HEK293T (cell line): ENCODE measurements at places on chromosomes 3 and 15.

GRCh38 chr3:134057654-134058110, 28.0 kb upstream of the SLCO2A1 start:
- no peak for DNase-seq

- DNase-seq: no peak
Observed at GRCh38 chr3:42228796-42229195, 37.2 kb downstream of the CCK start.

DNA sequence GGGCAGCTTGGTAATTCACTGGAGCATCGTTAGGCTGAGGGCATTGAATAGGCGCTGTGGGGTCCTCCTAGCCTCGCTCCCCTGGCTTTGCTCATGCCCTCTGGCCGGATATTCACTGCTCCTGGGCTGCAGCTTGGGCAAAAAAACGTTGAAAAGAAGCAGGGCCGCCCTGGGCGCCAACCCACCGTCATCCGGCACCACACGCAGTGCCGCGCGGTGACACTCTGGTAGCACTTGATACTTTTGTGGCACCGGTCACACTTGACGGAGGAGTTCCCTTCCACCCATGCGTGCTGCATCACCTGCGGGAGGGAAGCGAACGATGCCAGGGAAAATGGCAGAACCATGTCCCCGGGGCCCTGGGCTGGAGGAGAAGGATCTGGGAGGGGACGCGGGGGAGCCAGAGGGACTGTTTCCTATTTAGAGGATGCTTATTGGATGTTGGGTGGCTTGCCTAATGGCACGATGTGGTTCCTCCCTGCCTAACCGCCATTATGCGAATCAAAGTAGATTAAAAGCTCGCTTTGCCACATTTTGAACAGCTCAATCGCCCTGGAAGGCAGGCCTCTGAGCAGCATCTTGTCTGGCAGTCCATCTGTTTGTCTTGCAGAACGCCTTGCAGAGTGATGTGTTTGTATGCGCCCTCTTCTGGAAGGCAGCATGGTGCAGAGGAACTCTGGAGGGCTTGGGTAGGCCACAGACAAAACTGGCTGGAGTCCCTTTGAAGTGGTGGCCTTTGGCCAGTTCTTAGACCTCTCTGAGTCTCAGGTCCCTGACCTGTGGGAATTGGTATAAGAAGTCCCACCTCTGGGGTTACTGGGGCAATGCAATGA, 93.2 kb downstream of the DGKG start:
- DNase-seq: no peak

DNA sequence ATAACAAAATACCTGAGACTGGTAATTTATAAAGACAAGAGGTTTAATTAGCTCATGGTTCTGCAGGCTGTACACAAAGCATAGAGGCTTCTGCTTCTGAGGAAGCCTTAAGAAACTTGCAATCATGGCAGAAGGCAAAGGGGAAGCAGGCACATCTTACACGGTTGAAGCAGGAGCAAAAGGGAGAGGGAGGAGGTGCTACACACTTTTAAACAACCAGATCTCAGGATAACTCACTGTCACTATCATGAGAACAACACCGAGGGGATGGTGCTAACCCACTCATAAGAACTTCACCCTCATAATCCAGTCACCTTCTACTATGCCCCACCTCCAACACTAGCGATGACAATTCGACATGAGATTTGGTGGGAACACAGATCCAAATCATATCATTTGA, 54.4 kb downstream of the ATP8B4 start:
- DNase-seq: no peak

GRCh38 chr3:188727052-188727451, 444.7 kb upstream of the TPRG1 start:
- DNase-seq: no peak

DNA sequence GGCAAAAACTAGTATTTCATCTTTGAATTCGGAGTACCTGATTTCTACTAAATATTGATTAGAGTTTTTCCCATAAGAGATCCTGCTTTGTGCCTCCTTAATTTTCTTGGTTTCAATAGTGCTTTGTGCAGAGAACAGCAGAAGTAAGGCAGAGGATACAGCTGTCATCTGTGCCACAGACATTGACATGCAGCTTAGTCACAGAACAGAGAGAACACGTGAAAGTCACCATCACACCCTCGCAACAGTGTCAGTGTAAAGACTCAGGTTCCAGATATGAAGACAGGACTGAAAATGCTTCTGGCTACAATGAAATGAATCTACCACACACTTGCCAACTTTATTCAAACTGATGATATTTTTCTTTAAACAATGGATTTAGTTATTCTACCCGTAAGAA, 942.8 kb upstream of the CFAP20DC start:
- DNase-seq: no peak

DNA sequence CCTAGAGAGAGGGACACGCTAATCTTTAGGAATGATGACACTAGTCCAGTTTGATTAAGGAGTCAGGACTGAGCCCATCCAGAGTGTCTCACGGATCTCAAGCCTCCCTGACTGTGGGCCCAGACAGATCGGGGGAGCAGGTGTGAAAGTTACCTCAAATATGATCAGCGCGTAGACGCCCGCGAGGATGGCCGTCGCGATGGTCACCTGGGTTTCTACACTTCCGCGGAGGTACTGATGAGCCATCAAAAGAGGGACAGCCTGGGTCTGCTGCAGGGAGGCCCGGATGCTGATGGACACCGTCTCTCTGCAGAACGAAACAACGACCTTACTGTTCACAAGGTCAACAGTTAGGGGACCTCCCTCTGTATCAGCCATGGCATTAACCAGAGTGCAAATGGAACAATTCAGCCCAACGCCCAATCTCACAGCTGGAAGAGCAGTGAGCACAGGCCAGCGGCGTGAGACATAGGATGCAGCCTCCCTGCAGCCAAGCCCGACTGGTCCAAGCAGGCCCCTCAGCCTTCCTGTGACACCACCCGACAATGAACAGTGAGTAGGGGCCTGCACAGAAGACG, 84.4 kb downstream of the OCA2 start:
- DNase-seq: no peak

GRCh38 chr3:109927726-109928125, 590.4 kb upstream of the DPPA4 start:
- no peak for DNase-seq

- no peak for DNase-seq
Observed at GRCh38 chr15:51678096-51678495, 3.2 kb upstream of the SCG3 start.

GRCh38 chr3:180694321-180694720, 15.0 kb upstream of the CCDC39 start:
- no peak for DNase-seq

GRCh38 chr15:39056357-39056756, 491.7 kb upstream of the RASGRP1 start:
- DNase-seq: no peak

DNA sequence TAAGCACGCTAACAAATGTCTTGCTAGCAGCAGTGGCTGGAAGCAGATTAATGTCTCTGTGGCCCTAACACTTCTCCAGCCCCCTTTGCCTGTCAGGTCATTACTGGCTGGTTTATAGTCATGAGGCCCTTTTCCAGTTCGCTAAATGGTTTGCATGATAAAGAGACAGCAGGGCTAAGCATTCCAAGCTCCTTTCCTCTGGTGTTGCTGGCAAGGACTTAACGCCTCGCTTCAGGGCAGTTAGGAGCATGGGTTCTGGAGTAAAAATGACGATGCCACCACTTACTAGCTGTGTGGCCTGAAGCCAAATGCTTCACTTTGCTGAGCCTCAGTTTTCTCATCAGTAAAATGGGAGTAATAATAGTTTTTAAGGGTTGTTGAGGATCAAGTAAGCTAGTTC, 185.9 kb downstream of the MEGF11 start:
- no peak for DNase-seq

GRCh38 chr15:39473298-39473947, 107.5 kb upstream of the THBS1 start:
- no peak for DNase-seq

GRCh38 chr3:178275793-178276192, 260.4 kb upstream of the KCNMB2 start:
- no peak for DNase-seq

DNA sequence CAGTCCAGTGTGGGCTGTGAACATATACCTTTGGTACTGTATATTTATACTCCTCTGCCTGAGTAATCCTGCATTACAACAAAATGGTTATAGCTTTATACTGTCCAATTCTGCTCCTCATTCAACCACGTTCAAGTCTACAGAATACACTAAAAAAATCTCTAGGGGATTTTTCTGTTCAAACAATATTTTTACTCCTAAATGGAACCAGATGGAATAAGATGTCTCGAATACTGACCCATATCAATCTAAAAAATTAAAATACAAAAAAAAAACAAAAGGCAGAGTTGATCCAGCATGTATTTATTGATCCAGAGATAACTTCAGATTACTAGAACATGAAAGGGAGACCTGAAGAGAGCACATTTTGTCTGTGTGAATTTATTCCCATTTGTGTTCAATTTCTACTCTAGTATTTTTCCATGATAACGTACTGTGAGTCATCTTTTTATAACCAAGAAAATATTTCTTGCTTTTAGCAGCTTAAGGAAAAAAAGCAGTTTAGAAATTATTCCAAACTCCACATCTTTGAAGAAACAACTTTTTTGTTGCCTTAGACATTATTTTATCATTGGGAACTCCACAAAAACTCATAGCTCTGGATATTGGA, 910.7 kb downstream of the TBL1XR1 start:
- no peak for DNase-seq

- DNase-seq: no peak
Observed at GRCh38 chr3:83500422-83500821, 1458.4 kb upstream of the CADM2 start.

DNA sequence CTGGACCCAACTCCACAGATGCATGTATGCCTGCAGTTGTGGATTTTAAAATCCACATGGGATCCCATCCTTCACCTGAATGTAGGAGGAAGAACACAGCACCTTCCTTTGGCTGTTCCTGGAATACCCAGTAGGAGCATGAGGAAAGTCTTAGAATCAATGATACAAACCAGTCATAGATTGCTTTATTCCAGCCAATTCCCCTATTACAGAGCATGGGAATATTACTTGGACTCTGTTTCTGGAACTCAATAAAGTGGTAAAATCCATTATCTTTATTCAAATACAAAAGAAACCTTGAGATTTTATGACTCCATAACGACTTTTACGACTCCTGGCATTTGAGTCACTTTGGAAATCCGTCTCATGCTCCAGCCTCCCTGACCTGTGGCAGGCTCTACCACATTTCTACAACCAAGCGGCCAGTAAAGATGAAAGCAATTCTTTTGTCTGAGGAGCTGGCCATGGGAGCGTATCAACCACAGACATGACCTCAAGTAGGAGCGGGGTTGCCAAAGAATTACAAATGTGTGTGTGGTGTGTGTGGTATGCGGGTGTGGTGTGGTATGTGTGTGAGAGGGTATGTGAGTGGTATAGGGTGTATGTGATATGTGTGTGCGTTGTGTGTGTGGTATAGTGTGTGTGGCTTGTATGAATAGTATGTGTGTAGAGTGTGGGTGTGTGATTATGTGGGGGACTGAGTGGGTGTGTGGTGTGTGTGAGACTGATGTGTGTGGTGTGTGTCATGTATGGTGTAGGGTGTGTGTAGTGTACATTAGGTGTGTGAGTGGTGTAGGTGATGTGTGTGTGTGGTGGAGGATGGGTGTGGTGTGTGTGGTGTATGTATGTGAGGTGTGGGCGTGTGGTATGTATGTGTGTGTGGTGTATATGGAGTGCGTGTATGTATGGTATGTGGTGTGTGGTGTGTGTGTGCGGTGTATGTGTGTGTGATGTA, 40.0 kb downstream of the ARRDC4 start:
- no peak for DNase-seq

DNA sequence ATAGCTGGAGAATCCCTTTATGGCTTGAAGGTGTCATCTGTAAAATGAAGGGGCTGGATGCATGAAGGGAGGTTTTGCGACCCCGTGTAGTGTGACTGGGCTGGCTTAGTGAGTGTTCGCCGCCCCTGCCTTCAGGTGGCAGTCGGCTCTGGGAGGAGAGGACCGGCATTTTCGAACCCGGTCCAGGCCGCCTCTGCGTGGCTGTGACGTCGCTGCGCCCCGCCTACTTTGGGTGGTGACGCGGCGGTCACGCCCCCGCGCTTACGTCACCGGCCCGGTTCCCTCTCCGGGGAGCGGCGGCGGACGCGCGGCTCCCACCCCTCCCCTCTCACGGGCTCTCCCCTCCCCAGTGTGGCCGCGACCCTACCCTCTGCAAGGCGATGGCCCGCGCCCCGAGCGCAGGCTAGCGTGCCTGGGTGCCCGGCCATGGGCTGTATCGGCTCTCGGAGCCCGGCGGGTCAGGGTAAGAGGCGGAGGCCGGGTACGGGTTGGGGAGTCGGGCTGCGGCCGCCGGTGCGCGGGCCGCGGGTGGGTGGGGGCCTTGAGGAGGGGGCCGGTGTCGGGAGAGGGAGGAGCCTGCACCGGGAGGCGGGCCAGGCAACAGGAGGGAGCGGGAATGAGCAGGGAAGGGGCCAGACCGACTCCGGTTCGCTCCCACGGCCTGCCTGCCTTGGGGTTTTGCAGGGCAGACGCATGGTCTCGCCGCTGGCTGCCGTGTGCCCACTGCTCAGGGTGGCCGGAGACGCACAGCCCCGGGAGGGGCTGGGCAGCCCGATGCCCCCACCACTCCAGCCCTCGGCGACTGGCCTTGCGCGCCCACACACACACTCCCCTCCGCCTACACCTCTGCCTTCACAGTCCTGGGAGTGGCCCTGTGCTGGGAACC, 1.5 kb upstream of the FAM131A start:
- DNase-seq: peak; percentile 75

- no peak for DNase-seq
Observed at GRCh38 chr15:36622197-36622795, 42.9 kb downstream of the CDIN1 start.

DNA sequence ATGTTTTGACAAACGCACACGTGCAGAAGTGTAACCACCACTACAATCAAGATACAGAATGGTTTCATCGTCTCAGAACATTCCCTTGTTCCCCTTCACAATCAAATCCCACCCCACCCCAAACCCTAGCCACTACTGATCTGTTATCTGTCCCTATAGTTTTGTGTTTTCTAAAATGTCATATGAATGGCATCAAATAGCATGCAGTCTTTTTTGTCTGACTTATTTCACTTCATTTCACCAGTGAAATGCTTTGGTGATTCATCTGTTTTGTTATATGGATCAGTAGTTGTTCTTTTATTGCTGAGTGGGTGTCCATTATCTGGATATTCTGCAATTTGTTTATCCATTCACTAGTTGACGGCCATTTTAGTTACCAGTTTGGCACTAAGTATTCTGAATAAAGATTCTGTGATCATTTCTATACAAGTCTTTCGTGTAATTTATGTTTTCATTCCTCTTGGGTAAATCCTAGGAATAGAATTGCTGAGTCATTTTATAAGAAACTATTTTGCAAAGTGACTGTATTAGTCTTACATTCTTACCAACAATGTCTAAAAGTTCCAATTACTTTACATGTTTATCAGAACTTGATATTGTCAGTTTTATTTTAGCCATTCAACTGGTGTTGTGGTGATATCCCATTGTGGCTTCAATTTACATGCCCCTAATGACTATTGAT, 232.8 kb downstream of the CLSTN2 start:
- no peak for DNase-seq

GRCh38 chr3:179706233-179706632, 53.4 kb downstream of the USP13 start:
- DNase-seq: no peak

GRCh38 chr3:148238421-148238821, 459.3 kb upstream of the AGTR1 start:
- DNase-seq: no peak

- DNase-seq: no peak
Observed at GRCh38 chr3:164144824-164145223, 933.5 kb downstream of the SI start.

GRCh38 chr15:80173022-80173759, 20.4 kb downstream of the FAH start:
- peak; percentile 81 for DNase-seq
